ENCODE measurements at places on chromosomes 7 and 10.
A peak's percentile ranks its signal among the peaks of the same experiment; 100 is the strongest.

DNA sequence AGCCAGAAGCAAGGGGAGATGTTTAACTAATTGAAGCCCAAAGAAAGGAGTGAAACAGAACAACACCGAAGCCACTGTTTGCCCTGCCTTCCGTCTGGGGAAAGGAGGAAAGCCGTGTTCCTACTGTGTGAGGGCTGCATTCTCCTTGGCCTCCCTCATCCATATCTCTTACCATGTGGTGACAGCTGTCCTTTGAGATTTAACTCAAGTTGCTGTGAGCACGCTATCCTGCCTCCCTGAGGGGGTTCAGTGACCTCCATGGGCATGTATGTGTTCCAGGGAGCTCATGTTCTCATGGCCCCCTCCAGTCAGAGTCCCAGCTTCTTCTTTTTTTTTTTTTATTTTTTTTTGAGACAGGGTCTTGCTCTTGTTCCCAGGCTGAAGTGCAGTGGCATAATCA is 26.2 kb upstream of the CRHR2 start:
- no peak for DNase-seq

DNA sequence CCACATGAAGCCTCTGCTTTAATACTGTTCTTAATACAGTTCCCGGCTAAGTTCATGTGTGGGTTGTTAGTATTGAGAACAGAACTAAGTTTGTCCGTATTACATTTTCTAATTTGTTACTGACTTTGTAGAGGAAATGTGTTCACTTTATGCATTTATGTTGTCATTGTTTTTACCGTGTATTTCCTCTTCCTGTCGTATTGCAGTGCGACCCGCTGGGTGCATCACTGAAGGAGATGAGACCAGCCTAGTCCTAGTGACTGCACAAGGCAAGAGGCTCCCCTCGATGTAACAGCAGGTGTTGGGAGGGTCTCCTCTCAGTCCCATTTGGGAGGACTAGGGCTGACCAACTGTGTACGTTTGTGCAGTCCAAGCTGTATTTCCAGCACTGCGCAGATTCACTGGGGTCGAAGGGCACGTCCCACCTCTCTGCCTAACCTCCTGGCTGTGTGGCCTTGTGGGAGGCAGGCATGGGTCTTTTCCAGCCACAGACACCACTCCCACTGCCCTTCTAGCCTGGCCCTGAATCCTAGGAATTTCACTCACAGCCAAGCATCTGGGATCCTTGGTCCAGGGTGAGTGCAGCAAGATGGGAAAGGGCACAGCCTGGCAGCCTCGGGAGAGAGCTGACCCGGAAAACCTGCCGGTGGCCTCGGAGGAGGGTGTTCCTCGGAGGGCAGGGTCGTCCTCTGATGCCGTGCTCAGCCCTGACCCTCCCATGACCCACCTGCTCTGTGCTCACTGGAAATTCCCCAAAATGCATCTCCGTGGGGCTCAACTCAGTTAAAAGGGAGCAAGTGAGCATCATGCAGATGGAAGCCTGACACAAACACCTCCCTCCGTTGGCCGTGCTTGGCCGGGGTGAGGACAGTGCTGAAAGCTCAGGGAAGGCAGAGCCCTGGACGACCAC is 63.9 kb upstream of the FAM20C start:
- DNase-seq, result no peak

DNA sequence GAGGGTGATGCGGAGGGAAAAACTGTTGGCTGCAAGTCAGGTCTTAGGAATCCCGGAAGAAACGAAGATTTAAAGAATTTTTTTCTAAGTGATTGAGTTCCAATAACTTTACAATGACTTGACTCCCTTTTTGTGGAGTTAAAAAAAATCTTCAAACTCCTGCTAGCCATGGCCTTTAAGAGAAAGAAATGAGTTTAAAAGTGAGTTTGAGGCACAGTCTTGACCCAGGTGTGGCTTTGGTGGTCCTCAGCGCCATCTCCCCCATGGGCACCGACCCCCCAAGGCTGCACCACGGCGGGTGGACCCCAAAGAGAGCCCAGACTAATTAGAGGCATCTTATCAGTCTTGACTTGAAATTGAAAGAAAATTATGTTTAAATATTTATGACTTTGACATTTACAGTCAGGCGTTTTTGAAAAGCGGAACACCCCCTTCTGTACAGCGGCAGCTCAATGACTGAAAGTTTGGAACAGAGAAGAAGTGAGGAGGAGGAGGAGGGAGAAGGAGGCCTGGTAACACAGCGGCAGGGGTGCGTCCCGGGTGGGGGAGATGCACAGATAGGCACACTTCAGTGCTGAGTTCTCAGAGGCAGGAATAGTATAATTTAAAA is 349.6 kb downstream of the DNAJB6 start:
- DNase-seq, result no peak

- DNase-seq, result peak; percentile 67
Measured at GRCh38 chr7:132009778-132010177, 453.4 kb upstream of the PODXL start.

GRCh38 chr7:101722247-101722646 is 93.2 kb upstream of the MYL10 start:
- DNase-seq, result no peak

DNA sequence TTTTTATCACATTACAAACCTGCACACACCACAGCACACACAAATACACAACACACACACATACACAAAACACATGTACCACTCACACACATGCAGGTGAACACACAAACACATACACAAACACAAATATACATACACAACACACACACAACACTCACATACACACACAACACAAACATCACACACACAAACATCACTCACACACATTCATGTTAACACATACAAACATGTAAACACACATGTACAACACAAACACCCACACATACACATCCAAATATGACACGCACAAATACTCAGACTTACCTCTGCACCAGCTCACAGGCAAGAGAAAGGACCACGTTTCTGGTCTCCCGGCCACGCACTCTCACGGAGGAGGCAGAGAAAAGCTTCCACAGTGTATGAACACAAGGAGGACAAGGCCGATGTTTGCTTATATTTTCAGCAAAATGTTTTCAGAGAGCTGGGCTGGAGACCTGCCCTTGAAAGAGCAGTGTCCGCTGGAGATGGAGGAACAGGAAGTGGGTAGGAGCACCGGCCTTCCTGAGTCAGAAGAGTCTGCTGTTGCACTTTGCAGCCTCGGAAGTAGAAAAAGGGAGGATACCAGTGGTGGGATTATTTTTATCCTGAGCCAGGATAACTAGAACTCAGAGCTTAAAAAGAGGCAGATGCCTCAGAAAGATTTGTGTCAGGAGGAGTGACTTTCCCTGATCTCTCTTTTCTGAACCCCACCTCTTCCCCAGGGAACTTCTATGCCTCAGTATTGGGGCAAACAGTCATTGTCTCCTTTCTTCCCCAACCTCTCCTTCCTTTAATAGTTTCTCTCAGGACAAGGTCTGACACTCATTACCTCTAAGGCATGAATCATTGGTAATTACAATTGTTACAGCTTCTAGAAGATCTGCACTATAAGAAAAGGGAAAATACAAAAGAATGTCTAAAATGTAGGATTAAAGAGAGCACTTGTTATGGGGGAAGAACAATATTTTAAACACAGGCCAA is at the start of gene GIMAP6:
TSS of gene GIMAP6 (minus strand) at position 520 of the 999 bp plus-strand sequence. CDS start 2,243 bp downstream, outside the sequence.
- peak; percentile 2 for DNase-seq

DNA sequence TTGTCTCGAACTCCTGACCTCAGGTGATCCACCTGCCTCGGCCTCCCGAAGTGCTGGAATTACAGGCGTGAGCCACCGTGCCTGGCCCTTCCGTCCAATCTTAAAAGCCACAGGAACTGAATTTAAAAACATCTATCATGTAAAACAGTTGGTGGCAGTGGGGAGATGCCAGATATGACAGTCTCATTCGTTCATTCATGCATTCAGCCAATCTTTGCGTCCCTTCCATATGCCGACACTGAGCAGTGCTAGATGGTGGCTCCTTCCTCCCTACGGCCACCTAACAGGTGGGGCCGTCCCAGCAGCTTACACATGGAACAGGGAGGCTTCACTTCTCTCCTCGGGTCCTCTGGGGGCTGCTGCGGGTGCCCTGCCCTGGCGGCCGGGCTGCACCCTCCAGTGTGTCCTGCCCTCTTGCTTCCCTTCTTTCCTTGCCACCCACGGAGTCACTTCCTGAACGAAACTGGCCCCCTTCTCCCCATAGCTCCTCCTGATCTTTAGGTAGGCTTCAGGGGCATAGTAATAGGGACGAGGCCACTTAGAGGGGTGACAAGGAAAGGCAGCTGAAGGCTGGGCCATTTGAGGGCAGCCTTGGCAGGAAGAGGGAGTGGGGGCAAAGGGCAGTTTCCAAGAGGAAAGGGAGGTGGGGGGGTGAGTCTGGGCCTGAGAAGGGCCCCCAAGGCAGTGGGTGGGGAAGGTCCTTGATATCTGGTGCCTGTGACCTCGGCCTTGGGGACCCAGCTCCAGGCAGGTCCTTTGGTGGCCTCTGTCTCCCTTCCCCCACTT is 53.8 kb downstream of the PROSER2 start:
- DNase-seq, result no peak

DNA sequence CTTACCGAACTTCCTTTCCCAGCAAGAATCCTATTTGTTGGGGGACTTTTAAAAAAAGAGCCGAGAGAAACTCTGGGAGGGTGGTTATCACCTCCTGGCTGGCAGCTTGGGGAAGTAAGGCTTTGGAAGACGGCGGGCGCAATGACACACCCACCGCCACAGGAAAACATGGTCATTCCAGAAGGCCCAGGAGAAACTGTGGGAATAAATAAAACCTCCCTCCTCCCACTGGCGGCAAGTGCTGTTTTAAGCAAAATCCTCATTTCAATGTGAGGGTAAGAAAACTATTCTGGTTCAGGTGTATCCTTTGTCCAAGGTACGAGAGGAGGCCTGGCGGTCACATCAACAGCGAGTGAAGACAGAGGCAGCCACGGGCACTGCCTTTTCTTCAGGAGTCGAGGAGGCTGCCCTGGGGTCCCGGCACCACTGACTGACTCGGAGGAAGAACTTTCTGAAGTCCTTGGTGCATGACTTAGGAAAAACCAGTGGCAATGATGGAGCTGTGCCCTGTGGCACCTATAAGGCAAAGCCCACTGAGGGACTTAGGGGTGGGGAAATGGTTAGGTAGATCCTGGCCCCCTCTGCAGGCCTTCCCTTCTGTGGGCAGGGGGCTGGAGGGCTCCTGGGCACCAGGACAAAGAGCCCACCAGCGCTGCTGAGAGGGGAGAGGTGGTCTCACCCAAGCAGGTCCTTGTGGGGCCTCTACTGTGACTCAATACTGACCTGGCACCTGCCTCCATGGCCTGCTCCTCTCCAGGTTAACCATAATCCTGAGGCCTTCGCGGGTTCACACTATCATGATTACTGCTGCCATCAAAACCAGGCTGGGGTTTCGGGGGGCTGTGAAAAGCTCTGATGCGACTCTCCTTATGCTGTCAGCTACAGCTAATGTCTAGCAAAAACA is 21.4 kb downstream of the DNAJB12 start:
- no peak for DNase-seq

DNA sequence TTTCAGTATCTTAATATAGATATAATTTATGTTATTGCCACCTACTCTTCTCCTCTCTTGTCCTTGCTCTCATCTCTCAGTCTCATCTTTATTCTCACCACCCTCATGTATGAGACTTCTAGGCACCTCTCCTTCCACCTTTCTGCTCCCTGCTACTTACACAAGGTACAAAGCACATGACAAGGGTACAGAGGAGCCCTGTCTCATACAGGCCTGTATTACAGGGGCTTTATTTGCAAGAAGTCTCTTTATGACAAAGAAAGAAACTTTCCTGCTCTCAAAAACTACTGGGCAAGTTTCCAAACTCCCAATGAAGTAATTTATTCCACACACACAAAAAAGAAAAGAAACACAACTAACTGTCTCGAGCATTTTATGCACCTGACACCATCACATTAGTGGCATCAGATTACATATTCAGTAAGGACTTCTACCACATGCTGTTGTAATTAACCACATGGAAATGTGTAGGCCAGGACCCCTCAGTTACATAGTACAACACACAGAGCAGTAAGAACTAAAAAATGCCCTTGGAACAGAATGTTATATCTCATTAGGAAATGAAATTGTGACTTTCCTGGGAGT is 253.1 kb downstream of the FZD1 start:
- DNase-seq, result peak; percentile 6

DNA sequence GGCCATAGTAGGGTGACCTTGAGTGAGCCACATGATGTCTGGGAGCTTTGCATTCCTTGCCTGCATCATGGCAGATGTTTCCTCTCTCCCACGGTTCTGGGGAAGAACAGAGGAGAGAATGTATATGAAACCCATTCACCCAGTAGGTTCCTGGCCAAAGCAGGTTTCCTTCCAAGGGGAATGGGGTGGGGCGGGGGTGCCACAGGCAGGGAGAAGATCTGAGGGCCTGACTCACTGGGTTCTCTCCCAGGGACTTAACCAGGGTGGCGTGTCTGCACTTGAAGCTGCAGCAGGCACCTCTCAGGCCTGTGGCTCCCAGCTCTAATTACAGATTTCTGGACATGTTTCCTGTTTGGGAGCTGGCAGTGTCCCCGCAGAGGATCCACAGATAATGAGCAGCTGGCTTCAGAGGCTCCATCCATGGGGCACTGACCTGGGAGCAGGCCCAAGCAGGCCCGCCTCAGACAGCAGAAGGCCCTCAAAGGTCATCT is 50.2 kb upstream of the ZMIZ1 start:
- peak; percentile 56 for DNase-seq

GRCh38 chr10:19749185-19749729 is 67.0 kb upstream of the PLXDC2 start:
- DNase-seq, result peak; percentile 67

DNA sequence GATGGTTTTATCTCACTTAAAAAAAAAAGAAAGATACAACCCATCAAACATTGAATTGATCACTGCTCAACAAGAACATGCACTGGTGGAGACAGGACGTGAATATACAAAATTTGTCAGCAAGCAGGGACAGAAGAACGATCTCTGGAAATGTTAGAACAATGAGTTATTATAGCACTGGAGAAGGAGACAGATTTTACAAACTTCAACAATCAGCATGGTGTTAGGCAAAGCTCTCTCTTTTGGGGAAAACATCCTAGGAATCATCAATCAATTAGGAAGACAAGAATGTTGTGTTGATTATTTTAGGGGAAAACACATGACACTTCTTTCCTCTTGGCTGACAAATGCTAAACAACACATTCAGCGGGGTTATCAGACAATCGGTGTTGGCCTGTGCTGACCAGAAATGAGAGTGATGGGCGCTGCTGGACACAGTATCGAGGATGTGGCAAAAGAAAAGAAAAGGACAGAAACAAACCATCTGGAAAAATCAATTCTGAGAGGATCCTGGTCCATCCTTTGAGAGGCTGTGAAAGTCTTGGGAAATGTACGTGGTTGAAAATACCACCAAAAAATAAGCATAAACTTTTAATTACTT is 103.9 kb downstream of the RAPGEF5 start:
- DNase-seq, result no peak

- peak; percentile 59 for DNase-seq
Measured at GRCh38 chr7:26052706-26053105, 99.3 kb upstream of the NFE2L3 start.

DNA sequence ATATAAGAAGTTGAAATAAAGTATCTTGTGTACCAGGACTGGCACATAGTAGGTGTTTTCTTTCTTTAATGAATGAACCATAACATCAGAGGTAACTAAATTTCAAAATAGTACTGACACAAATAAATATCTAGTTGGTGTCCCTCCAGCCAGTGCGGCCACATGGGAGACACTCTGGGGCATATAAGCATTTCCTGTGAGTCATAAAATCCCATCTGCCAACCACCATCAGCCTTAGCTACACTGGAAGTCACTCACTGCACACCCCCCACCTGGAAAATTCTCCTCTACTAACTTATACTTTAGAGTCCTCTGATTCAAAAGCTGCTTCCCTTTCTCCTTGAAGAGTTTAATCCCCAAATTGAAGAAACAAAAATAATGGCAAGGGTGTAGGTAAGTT is 32.5 kb downstream of the DYDC1 start:
- DNase-seq, result peak; percentile 69

All from M059J (cell line).